Cardiac septum (tissue), 1 donor: ENCODE measurements at places on chromosomes 16 and 17.

GRCh38 chr16:25189305-25189704 is 27.4 kb upstream of the AQP8 start:
- DNase-seq, result no peak

- DNase-seq, result no peak
These were observed 868.9 kb upstream of the SOX9 start for GRCh38 chr17:71251951-71252350.

- DNase-seq, result no peak
These were observed 60.9 kb downstream of the RAI1 start for GRCh38 chr17:17742133-17742621.

- DNase-seq, result no peak
These were observed 17.9 kb downstream of the SMCR8 start for GRCh38 chr17:18332909-18333489.

DNA sequence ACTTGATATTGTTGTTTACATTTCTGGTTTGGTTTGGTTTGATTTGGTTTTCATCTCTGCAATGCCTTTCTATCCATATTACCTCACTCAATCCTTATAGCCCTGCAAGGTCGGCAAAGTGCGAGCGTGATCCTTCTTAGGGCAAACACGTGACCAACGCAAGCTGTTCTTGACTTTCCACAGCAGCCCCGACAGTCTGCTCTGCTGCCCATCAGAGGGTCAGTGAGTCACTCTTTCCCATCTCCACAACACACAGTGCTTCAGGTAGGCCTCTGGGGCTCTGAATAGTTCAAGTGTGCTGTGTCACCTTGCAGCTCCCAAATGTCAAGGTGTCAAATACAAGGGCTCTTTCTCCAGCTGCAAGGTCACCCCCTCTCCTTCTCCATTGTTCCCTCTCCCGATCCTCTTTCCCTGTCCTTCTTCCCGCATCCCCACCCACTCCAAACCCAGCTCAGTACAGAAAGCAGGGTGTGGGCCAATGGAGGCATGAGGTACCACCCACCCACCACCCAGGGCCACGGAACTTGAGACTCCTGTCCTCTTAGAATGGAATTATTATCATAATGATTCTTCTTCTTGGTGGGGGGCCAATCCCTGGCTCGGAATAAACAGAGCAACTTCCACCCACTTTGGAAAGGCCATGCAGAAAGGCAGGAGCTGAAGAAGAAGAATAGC is 139.7 kb downstream of the SLC39A11 start:
- DNase-seq, result no peak

DNA sequence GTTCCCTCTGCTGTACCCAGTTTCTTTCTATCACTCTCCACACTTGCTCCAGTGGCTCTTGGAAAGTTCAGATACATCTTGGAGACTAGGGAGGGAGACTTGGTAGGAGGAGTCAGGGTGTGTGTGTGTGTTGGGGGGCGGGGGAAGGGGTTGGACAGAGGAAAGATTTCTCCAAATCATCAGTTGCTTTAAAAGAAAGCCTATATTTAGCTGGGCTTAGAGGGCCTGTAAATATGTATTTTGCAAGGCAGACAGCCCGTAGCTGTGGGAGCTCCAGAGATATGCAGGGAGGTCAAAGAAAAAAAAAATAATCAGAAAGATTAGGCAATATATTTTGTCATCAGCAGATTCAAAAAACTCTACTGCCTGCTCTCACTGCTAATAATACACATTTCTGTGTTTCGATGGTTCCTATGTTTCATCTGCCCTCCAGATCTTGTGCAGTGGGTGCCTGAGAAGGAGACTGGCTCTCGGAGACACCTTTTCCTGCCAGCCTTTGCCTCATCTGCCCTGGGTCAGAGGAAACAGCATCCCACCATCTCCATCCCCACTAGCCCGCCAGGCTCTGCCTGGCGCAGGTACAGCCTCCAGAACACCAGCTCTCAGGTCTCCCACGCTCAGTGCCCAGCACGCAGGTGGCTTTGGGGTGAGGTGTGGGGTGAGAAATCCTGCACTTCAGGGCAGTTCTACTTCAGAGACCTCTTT is 4.8 kb upstream of the PPP1R9B start:
- DNase-seq, result no peak

GRCh38 chr16:19967561-19967960 is 82.9 kb upstream of the GPRC5B start:
- DNase-seq, result no peak

DNA sequence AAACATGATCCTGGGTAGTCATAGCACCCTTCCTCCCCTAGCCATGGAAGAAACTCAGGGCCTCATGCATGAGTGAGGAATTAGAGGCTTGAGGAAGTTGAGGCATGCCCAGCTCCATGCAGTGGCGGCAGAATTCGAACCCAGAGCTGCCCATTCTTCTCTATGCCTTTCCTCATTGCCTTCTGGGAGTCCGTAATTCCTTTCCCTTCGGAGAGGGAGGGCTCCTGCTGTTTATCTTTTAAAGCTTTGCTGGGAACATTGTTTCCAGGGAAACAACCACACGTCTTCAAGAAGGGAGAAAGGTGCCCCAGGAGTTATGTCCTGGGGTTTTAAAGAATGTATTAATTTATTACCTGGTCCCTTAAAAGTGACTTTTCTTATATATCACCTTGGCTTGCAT is 8.5 kb downstream of the CRISPLD2 start:
- DNase-seq, result no peak

DNA sequence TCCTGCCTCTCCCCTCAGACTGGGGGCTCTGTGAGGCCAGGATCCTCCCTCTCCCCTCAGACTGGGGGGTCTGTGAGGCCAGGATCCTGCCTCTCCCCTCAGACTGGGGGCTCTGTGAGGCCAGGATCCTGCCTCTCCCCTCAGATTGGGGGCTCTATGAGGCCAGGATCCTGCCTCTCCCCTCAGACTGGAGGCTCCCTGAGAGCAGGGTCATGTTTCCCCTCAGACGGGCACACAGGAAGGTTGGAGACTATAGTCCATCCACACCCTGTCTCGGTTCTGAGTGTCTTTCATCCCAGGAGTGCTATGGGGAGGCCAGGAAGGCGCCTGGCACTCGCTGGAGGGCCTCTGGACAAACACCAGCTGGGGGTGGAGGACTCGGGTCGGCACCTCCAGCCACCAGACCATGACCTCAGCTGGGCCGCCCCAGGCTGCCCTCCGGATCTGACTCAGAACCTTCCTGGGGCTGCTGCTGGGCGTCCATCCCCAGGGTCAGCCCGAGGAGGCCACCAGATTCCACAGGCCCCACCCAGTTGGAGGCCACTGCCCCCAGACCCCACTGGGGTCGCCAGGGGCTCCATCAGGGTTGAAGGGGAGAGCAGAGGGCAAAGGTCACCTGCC is 21.9 kb upstream of the DLX4 start:
- DNase-seq, result no peak

DNA sequence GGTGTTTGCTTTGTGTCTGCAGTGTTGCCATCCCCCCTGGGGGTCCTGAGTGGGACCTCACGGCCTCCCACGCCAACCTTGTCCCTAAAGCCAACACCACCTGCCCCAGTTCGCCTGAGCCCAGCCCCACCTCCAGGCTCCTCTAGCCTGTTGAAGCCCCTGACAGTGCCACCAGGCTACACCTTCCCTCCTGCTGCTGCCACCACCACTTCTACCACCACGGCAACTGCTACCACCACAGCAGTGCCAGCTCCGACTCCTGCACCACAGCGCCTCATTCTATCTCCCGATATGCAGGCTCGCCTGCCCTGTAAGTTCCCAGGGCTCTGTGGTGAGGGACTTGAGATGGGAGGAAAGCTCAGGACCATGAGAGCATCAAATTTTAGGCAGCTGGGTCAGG is 22.2 kb downstream of the SRCAP start:
- no peak for DNase-seq

DNA sequence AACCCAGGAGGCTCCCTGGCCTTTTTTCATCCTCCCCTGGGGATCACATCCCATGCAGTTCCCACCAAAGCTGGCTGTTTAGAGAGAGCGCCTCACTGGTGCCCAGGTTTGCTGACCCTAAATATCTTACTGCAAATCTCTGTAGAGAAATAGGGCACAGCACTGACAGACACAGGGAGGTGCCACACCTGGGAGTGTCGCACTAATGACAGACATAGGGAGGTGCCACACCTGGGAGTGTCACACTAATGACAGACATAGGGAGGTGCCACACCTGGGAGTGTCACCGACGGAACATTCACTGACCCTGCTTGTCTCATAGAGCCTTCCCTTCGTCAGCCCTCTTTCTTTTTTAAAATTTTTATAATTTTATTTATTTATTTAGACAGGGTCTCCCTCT is 25.6 kb downstream of the UNK start:
- no peak for DNase-seq

DNA sequence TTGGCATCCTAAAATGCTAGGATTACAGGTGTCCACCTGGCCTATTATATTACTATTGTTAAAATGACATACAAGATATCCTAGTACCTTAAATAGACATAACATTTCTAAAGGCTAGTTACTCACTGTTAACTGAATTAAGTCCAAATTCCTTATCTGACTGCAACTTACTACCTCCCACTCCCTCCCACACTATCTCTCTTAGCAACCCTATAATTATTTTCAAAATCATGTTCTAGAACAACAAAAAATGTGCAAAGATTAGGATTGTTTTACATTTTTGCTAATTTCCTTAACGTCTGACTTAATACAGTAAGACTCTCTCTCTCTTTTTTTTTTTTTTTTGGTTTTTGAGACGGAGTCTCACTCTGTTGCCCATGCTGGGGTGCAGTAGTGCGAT is 2.2 kb upstream of the ATF7IP2 start:
- DNase-seq, result no peak

DNA sequence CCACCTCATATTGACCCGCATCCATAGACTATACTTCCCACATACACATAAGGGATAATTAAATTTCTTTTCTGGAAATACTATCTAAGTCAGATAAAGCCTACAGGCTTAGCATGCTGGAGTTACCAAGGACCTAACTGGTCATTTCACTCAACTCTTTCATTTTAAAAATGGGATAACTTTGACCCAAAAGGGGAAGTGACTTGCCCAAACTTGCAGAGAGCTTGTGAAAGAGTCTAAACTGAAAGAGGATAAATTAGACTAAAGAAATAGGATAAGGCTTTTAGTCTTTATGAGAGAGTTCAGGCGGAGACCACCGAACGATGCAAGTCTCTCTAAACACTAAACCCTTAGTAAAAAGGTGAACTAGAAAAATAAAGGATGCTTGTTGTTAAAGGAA is 3.9 kb upstream of the KRT33A start:
- DNase-seq, result no peak

DNA sequence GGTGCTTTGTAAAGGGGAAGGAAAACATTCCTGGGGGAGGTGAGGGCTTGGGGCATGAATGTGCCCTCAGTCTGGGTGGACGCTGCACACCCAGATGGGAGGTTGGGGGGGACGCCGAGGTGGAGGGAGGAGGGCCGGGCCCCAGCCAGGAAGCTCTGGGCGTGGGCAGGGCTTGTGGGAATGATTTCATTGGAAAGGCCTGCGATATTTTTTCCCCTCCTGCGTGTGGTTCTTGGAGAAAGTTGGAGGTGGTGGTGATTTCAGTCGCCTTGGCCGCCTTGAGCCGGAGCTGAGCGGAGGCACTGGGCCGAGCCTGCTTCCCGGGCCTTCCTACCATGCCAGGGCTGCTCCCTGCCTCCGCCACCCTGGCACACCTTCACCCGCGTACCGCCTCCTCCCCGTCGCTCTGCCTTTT is 26.4 kb upstream of the CLEC18A start:
- DNase-seq, result peak; percentile 82

DNA sequence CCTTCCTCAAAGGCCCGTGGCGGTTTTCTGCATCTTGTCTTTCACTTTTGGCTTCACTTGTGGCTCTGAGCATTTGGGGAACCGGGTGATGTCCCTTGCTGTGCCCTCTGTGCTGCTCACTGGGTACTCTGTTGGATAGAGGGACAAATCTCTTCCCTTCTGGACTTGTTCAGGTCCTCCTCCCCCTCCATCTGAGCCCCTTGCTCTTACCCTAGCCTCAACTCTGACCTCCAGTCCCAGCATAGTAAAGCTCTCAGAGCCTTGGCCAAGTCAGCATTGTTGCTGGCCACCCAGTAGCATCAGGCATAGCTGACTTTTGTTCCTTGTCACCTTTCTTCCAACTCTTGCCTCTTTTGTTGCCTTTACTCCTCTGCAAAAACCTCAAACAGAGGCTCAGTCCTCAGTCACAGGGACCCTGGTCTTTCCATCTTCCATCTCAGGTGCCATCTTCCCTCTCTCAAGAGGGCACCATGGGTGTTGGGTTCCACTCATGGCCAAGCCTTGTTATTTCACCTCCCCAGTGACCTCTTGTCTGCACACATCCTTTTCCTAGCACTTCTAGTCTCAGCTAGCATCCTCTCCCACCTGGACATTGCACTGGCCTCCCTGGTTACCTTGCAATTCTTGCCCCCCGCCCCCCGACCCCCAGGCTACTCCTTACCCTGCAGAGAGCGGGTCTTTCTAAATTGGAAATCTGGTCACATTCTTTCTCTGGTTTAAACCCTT is 393 bp upstream of the PSMB10 start:
- DNase-seq, result peak; percentile 87

- DNase-seq, result no peak
These were observed 13.8 kb downstream of the MVP start for GRCh38 chr16:29834079-29834478.

- DNase-seq, result peak; percentile 51
These were observed 13.5 kb upstream of the ADGRG1 start for GRCh38 chr16:57614944-57615343.

DNA sequence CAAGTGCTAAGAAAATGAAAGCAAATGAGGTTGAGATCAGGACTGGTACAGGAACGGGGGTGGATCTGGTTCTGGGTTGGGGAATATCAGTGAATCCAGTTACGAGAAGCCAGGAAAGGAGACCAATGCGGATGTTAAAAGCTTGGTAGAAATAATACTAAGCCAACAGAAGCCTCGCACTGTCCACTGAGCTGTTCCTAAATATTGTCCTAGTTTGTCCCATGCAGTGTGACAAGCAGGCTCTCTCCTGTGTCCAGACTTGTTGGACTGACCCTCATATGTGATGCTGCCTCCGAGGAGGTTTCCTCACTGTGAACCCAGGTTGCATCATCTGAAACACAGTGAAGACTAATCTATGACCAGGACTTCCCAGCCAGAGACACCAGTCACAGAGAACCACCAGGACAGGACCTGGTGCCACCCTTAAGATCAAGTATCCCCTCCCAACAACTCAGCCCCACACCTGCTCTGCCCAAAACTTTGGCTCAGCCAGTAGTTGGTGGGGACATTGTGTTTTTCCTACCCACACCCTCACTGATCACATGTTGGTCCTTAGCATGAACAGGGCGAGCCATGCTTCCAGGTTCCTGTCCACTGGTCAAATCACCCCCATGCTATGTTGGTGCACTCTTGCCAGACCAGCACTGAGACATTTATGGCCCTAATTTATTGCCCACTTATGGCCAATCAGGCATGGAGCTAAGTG is 32.7 kb upstream of the SCNN1B start:
- no peak for DNase-seq
